CD8-positive, alpha-beta memory T cell (primary cell): ENCODE measurements at places on chromosomes 1 and 21. TPM values are rescaled to one million over a fixed set of nuclear protein-coding genes. Genes with fewer than 3 reads are reported as not detected.

- no peaks in the 10 kb centered on the region for H3K36me3 ChIP-seq
- H3K4me1 ChIP-seq, result no peaks in the 10 kb centered on the region
- DNase-seq, result no peak
These were observed 74.9 kb upstream of the F3 start for GRCh38 chr1:94616506-94616905.

DNA sequence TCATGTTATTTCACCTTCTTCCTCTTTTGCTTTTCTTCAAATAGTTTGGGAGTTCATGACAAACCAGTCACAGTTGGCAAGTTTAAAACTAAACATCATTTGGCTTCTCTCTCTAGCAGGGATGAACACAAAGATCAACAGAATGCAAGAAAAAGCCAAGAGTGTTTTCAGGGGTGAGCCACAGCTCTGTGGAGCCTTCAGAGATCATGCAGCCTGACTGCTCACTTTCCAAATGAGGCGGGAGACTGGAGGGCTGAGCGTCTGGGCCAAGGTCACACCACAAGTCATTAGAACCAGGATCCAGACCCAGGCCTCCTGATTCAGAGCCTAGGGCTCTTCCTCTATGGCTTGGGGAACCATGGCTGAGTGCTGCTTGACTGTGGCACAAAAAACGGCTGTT lies 2.7 kb downstream of the DPT start:
- H3K27ac ChIP-seq, result no peak overlapping the region
- DNase-seq, result no peak
- no peaks in the 10 kb centered on the region for H3K4me1 ChIP-seq
- no peaks in the 10 kb centered on the region for H3K27me3 ChIP-seq
- H3K36me3 ChIP-seq, result no peaks in the 10 kb centered on the region
- H3K4me3 ChIP-seq, result no peak overlapping the region

- no peak overlapping the region for H3K27ac ChIP-seq
- H3K27me3 ChIP-seq, result no peaks in the 10 kb centered on the region
- H3K4me3 ChIP-seq, result no peak overlapping the region
- no peaks in the 10 kb centered on the region for H3K4me1 ChIP-seq
- no peaks in the 10 kb centered on the region for H3K36me3 ChIP-seq
These were observed 13.7 kb upstream of the DPYD start for GRCh38 chr1:97934491-97934890.

GRCh38 chr1:118961156-118961555 lies 27.0 kb downstream of the TBX15 start:
- DNase-seq, result no peak
- no peak overlapping the region for H3K4me3 ChIP-seq
- no peak overlapping the region for H3K27ac ChIP-seq
- no peaks in the 10 kb centered on the region for H3K27me3 ChIP-seq

Gene ALX3
- total RNA-seq, result not detected

Gene FAM151A
- not detected for total RNA-seq
